ENCODE measurements at places on chromosomes 3 and 15.

GRCh38 chr3:127711896-127712295 lies 39.1 kb downstream of the ABTB1 start:
- DNase-seq, result no peak

- DNase-seq, result no peak
These were observed 17.0 kb downstream of the SYNM start for GRCh38 chr15:99121691-99122410.

- no peak for DNase-seq
These were observed 1398.6 kb upstream of the ALCAM start for GRCh38 chr3:103968131-103968530.

DNA sequence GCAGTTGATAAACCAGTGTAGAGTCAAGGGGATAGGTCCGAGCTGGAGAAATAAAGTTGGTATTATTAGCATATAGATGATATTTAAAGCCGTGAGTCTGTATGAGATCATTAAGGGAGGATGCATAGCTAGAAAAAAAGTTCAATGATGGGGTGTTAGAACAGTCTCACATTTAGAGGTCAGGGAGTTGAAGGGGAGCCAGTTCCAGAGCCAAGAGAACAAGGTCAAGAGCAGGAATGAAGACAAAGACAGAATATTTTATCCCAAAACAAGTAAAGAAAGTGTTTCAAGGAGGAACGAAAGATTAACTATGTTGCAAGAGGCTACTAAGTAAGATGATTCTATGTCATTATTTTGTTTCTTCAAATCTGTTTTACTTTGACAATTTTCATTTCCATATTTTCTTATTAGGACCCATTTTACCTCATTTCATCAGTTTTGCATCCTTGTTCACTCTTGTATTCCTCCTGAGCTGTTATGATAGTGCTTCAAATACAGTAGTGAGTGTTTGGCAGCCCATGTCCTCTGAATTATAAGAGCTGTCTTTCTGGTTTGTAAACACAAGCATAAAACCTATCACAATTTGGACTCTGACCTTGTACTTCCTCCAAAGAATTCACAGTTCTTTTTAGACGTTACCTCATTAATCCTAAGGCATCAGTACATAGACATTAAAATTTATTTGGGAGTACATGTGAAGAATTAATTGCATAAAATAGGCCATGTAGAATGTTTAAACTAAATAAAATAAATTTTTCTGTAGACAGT lies 695.7 kb upstream of the NECTIN3 start:
- no peak for DNase-seq

DNA sequence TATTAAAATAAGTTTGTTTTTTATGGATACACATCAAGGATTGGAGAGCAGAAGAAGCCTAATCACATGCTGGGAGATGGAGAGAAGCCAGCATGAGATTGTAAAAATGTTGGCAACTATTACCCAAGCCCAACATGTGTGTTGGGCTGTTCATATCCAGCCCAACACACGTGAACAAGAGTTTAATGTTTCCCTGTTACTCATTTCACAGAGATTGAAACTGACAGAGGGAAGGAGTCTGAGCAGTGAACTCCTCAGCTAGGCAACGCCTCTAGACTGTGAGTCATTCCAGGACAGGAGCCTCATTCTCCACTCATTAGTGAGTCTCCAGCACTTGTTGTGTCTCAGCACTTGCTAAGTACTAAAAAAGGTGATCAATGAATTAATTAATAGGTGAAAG lies 43.2 kb upstream of the CMSS1 start:
- DNase-seq, result no peak

- no peak for DNase-seq
These were observed 277.9 kb upstream of the NR2F2 start for GRCh38 chr15:96052572-96053030.

All from iPS DF 6.9 (cell line).